Neural progenitor cell (in vitro differentiated cells): ENCODE measurements at places on chromosomes 12 and 14. TPM values are rescaled to one million over a fixed set of nuclear protein-coding genes. Genes with fewer than 3 reads are reported as not detected.
A peak's percentile ranks its signal among the peaks of the same experiment; 100 is the strongest.

- no peak for DNase-seq
Measured at GRCh38 chr12:123997033-123997822, 24.2 kb downstream of the ZNF664 start.

DNA sequence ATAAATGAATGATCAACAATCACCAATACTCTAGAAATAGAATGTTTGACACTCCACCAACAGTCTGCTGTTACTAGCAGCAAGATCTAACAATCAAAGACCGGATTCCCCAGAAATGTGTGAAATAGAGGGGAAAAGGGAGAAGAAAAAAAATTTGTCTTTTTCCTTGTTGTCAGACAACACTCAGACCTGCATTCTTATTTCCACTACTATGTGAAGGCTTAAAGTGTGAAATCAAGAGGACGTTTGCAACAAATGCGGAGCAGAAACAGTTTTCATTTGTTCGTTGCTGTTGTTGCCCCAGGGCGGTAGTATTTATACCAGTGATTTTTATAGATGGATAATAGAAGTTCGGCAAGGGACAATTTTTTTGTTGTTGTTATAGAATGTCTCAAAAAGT is 9.2 kb downstream of the NKX2-1 start:
- DNase-seq: no peak

Gene UNG
- total RNA-seq: 71.0 and 132 TPM in 2 replicates

Gene PRB2
- not detected in 2 replicates for total RNA-seq

DNA sequence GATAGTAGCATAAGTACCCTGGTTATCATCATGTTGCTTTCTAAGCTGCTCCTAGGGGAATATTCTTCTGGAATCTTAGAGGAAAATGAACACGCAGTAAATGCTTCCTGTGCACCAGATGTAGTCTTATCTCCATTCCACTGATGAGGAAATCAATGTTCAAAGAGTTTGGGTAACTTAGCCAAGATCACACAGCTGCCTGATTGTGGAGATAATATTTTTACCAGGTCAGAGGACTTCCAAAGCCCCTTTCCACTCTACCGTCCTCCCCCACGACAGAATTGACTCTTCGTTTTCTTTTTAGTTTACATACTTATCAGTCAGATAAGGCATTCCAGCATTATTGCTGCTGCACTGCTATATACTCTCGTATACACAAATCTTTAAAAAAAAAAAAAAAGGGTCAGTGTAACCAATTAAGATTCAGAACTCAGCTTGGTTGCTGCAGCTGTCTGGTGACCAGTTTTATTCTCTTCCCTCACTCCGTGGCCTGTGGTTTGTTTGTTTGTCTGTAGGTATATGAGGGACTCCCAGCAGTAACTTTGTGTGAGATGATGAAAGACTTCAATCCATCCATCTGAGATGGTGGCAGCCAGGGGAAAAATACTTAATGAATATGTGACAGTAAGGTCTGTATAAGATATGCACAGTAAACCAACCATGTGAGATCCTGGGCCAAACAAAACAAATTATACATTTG is 110.5 kb downstream of the TGFB3 start:
- DNase-seq: no peak

GRCh38 chr12:21340403-21340802 is 5.7 kb upstream of the SLCO1A2 start:
- no peak for DNase-seq

DNA sequence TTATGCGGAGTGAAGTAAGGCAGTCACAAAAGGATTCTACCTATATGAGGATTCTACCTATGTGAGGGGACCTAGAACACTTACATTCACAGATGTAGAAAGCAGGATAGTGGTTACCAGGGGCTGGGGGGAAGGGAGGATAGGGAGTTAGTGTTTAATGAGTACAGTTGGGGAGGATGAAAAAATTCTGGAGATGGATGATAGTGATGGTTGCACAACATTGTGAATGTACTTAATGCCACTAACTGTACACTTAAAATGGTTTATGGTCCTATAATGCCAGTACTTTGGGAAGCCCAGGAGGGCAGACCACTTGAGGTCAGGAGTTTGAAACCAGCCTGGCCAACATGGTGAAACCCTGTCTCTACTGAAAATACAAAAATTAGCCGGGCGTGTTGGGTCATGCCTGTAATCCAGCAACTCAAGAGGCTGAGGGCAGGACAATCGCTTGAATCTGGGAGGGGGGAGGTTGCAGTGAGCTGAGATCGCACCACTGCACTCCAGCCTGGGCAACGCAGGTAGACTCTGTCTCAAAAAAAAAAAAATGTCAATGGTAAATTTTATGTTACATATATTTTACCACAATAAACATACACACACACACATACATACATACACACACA is 25.4 kb downstream of the SVOP start:
- no peak for DNase-seq

- DNase-seq: no peak
Measured at GRCh38 chr14:53871951-53872350, 84.7 kb downstream of the BMP4 start.

DNA sequence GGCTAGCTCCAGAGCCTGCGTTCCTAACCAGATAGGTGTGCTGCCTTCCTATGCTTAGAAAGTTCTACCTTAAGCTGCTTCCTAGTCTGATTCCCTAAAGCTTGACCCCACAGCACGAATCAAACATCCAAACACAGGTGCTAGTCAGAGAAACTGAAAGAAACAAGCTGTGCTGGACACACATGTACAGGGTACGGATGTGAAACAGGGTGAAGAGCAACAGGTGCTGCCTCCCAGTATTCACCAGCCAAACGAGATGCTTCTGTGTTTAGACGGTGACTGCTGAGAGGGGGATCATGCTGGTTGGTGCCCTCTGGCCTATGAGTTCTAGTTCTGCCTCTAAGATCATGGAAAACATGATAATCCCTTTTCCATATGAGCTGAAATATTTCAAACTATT is 105.3 kb downstream of the GRIP1 start:
- DNase-seq: no peak

DNA sequence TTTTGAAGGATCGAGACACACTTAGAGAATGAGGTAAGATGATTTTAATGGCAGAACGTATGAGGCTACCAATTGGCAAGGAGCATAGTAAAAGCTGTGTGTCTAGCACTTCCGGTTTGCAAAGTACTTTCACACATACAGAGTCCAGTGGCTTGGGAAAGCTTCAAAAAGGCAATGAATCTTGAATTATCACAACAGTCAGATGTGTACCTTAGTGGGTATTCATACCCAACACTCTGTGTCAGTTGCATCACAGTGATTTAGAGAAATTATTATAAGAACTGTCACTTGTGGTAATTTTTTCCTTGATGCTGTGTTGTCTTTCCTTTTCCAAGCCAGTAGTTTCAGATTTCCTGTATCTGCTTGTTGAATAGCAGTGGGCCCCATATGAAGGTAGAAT is 424.1 kb downstream of the PCNX1 start:
- no peak for DNase-seq

Gene SYCP3
- 0.03 and 0.04 TPM in 2 replicates for total RNA-seq

Gene SMCO2
- total RNA-seq: not detected in 2 replicates

DNA sequence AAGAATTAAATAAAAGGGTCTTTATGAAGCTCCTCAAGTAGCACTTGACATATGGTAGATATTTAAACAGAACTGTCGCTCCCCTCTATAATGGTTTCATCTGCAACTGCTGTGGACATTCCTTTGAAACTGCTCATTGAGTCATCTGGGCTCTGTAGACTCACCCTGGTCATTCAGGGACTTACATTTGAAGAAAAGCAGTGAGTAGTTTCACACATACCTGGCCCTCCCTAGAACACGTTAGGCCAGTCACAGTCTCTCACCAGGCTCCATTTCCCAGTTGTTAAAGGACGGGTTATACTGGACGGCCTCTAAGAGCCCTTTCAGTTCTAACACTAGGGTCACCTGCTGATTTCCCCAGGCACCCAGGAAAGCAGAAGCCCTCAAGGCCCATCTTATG is 217.0 kb downstream of the BCL11B start:
- DNase-seq: no peak

- no peak for DNase-seq
Measured at GRCh38 chr12:65209655-65210043, 40.3 kb downstream of the LEMD3 start.

- no peak for DNase-seq
Measured at GRCh38 chr14:70722418-70722817, 80.7 kb downstream of the TTC9 start.

Gene OR6C2
- total RNA-seq: not detected in 2 replicates

GRCh38 chr14:74582910-74583581 is 29.0 kb downstream of the LTBP2 start:
- no peak for DNase-seq

GRCh38 chr14:89214221-89214965 is 202.6 kb downstream of the FOXN3 start:
- peak; percentile 77 for DNase-seq

Gene KERA
- total RNA-seq: not detected in 2 replicates

- DNase-seq: no peak
Measured at GRCh38 chr14:100750762-100751699, 24.3 kb downstream of the DLK1 start.

Gene GLIPR1
- 0.03 and 0.04 TPM in 2 replicates for total RNA-seq

GRCh38 chr12:42097971-42098370 is 46.7 kb downstream of the GXYLT1 start:
- no peak for DNase-seq

Gene TTC7B
- total RNA-seq: 19.0 and 20.6 TPM in 2 replicates

Gene SLC10A1
- not detected in 2 replicates for total RNA-seq

- no peak for DNase-seq
Measured at GRCh38 chr14:100020629-100021028, 44.6 kb upstream of the EVL start.

DNA sequence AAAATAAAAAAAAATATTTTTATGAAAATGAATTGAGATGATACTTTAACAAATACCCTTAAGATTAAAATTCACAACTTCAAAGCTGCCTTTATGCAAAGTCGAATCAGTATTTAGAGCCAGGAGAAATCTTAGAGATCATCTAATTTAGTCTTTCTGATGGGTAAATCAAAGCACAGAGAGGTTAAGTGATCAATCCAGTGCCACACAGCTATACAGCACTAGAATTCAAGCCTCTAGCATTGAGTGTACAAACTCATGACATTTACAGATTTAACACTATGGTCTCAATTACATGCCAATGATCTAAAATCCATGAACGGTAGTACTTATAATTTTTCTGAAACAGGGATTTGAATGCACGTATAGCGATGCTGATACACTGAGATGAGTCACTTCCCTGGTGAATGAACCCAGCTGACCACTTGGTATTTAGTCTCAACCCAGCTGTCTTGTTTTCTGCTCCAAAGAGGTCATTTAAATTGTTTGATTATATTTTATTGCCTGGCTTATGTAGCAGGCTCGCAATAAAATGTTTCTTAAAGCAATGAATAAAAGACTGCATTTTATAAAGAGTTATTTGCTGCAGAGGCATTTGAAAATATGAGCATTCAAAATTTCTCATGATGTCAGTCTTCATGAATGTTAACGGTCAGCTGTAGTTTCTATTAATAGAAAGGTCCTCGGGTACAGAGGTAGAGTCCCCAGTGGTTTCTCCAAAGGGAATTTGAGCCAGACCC is 152.4 kb upstream of the PRICKLE1 start:
- no peak for DNase-seq

Gene GYS2
- total RNA-seq: not detected in 2 replicates

Gene SLC11A2
- 62.7 and 66.5 TPM in 2 replicates for total RNA-seq
